ENCODE measurements at places on chromosomes 5 and 9.

GRCh38 chr5:176774216-176775171, 35.9 kb upstream of the UNC5A start:
- no peak for DNase-seq

- DNase-seq, result no peak
Observed at GRCh38 chr5:55915783-55916182, 64.6 kb downstream of the IL31RA start.

DNA sequence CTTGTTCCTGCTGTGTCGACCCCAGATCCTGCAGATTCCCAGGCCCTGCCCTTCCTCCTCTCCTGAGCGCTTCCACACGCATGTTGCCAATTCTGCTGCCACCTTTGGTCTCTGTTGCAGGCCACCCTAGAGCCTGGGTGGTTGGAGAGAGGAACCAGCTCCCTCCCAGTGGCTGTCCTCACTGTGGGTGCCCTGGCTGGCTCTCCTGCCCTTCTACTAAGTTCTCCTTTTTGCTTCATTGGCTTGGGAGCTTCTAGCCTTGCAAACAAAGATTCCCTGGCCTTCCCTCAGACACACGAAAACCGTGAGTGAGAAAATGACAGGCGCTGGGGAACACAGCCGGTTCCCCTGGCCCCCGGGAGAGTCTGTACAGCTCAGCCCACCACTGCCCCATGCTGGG, 14.2 kb upstream of the NCS1 start:
- DNase-seq, result no peak

DNA sequence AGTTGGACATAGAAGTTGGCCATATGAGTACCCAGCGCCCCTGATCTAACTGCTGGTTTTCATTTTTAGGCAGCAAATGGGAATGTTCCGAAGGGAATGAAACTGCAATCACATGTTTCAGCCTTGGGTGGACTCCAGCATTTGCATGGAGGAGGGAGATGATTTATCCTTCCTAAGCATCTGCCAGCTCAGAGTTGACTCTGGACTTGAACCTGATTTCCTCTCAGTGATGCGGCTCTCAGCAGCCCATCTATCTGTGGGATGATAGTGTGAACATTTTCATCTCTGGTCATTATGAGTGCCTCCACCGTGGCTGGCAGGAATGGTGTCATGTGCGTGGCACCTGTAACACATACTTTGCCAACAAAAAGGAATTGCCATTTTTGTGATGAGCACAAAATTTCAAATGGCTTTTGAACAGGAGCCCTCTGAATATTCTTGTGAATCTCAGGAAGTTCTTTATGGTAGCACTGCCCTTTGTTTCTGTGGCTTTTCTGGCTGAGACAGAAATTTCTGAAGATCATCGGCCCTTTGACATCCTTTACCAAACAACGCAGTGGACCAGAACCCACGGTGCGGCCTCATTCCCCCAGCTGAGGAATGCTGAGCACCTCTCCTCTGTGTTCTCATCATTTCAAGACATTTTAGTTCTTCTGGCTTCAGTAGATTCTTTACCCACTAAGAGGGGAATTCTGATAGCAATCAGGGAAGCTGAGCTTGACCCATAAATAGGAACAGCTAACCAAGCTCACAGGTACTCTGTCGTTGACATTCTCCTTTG, 28.5 kb downstream of the FUBP3 start:
- DNase-seq, result no peak

DNA sequence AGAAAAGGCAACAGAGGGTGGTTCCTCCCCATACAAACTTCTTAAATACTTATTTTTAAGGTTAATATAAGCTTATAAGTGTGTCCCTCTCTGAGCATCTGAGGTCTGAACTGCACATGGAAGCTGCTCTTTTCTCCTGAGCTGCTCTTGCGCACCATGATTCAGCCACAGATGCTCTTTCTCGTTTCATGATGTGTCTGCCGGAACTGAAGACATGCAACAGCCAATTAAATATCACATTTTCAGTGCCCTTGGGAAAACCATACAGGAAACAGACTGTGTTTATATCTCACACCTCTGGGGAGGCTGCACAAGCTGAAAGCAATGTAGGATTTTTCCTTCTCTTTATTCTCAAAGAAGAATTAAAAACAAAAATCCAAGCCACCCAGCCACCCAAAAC, 96.8 kb upstream of the NREP start:
- DNase-seq, result no peak

- no peak for DNase-seq
Observed at GRCh38 chr9:106503759-106504158, 359.2 kb upstream of the ZNF462 start.

GRCh38 chr9:6788162-6789016, 30.6 kb downstream of the KDM4C start:
- DNase-seq, result no peak

GRCh38 chr9:28926306-28926705, 1353.0 kb upstream of the C9orf72 start:
- DNase-seq, result no peak

DNA sequence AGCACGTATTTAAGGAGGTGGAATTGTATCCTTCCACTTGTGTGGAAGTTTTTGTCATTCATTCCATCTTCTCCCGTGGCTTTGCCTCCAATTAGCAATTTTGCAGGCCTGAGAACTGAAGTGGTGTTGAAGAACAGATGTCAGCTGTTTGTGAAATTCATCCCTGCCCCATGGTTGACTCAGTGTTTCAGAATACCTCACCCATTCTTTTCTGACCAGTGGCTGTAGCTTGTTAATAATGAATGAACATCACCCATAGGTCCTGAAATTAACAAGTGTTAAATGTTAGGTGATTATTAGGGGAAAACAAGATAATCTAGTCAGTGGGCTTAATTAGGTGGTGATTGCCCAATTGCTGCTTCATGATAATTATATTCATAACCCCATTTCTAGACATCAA, 11.7 kb downstream of the ZNF462 start:
- DNase-seq, result no peak

Data from stimulated activated CD4-positive, alpha-beta T cell treated with anti-CD3 and anti-CD28 coated beads, Interleukin-15, amount 100 ng/mL, for 48 hours (primary cell).